ENCODE measurements at places on chromosomes 12 and 14.

DNA sequence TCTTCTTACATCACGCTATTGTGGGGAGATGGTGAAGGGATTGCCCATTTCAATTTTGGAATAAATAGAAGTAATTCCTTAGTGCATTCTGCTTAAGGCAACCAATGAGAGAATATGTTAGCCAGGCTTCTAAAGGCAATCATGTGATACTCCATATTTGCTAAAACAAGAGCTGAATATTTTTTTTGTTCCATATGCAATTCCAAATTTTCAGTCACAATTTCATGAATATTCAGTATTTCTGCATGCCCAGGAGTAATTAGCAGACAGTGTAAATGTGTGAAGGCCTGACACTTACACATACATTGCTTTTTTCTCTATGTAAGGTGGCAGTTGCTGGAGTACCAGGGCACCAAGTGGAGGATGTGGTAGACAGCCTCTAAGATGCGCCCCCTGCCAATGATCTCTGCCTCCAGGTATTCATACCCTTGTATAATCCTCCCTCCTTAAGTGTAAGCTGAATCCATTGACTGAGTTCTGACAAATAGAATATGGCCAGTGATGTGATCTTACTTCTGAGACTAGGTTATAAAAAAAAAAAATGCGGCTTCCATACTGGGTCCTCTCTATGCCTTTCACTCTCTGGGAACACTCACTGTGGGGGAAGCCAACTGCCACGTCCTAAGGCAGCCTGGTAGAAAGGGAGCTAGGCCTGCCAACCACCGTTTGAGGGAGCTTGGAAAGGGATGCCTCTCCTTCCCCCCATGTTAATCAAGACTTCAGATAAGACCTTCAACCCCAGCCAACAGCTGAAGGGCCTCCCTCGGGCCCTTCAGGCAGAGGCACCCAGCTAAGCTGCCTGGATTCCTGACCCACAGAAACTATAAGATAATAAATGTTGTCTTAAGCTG lies 62.7 kb upstream of the PTGR2 start:
- DNase-seq: no peak

DNA sequence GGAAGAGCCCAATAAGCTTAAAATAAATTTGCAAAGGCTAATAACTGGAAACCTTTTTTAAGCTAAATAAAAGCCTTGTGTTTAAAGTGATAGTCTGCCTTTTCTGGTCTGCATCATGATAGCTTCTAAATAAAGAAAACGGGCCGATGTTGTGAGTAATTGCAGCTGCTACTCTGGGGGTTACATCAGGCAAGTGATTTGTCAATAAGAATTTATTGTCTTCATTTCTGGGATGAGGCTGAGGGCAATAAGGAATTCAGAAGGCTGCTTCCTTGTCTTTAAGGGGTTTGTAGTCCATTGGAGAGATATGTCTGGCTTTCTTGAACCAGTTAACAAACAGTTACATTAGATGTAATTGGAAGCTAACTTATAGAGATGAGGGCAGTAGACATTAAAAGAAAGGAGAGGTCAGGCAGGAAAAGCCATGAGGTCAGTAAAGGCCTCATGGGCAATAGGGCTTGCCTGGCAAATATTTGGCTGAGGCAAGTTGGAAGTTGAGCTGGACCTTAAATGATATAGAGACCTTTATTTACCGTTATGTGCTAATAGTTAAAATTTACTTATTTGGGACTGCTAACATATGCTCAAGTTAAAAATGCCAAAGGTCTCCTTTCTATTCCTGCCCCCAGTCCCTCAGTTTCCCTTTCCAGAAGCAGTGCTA lies 85.0 kb downstream of the CRADD start:
- no peak for DNase-seq

DNA sequence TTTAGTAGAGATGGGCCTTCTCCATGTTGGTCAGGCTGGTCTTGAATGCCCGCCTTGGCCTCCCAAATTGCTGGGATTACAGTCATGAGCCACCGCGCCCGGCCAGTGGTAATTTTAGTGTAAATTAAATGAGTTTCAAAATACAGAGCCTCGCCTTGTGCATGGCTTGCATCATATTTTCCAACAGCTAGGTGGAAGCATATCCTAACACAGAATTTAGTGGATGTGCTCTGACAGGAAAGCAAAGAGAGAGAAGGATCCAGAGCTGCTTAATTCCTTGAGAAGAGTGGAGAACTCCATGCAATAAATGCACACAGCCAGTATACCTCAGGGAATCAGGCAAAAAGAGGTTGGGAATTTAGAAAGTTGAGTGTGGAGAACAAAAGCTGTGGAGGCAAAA lies 2.5 kb downstream of the OR6C2 start:
- no peak for DNase-seq

- no peak for DNase-seq
These were observed 65.2 kb downstream of the PAPOLA start for GRCh38 chr14:96567289-96567899.

GRCh38 chr14:102363182-102363943 lies 622 bp downstream of the TECPR2 start:
- no peak for DNase-seq

DNA sequence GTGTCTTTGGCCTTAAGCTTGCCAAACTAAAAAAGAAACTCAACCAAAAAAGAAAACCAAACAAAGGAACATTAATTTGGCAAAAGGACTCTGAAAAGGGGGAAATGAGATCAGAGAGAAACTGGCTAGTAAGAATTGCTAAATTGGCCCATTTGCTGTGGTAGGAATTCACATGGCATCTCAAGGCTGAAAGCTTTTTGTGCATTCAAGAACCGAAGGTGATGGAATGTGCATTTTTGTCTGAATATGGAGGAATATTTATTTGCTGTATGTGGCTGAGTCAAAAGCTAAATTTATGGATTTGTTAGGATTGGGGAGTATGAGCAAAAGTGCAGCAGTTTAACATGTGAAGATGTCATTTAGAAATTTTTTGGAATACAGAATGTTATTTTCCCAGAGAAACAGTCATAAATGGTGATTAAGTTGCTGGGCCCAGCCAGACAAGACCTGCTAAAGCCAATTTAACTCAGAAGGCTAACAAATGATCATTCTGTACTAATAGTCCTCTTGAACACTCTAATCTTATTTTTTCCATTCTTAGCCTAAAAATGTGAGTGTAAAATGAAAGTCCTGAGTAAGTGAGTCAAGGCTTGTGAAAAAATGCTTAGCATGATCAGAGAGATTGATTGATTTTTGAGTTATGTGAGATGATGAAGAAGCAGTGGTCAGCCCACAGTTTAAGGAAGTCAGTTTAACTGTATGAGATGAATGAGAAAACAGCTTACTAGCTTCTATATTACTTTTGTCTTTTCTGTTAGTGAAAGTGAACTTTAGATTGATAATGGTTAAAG lies 94.1 kb downstream of the ANO6 start:
- peak; percentile 11 for DNase-seq

DNA sequence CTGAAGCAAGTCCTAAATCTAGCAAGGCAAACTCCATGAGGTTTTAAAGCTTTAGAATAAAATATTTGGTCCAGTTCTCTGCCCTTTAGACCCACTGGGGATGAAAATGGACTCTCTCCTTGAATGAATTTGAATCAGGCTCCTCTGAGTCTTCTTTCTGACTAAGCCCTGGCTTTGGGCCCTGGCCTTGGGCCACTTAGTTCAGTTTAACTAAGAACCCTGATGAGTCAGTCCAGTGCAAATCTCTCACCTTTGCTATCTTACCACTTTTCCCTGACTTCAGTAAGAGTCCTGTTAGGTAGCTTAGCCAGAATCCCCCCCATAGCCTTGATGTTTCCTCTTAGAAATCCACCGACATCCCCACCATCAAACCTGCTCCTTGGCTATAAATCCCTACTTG lies 427.5 kb downstream of the SNAPC1 start:
- DNase-seq: no peak

DNA sequence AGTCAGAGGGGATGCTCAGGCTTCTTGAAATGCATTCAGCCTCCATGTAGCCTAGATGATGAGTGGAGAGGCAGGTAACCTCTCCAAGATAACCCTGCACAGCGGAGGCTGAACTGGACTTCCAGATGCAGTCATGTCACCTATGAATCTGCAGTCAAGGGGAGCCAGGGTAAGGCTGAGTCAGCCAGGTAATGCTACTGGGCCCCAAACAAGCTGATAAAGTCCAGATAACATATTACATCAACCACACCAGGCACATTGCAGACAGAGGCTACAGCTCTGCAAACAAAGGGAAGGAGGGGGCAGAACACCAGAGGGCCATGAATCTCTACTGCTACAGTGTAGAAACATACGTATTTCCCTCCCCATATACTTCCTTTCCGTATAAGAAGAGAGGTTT lies 14.0 kb downstream of the RNASE9 start:
- DNase-seq: no peak

- no peak for DNase-seq
These were observed 76.7 kb downstream of the GALNT8 start for GRCh38 chr12:4796694-4797482.

- DNase-seq: no peak
These were observed 129.4 kb downstream of the SCARB1 start for GRCh38 chr12:124734224-124734788.

DNA sequence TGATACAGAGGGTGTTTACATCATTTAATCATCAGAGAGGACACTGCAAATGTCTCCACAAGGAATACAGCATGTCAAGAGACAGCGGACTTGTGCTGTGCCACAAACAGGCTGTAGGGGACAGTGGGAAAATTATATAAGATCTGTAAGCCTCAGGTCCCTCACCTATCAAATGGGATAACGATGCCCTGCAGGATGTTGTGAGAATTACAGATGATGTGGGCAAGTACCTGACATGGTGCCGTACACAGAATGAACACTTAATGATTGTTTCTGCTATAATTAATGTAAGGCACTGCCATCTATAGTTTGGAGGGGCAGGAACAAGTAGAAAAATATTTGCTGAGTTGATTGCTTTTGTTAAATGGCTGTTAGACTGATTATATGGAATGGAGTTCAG lies 81.9 kb upstream of the GTF2A1 start:
- no peak for DNase-seq

- DNase-seq: no peak
These were observed 307.6 kb downstream of the RAD51B start for GRCh38 chr14:68127166-68127565.

GRCh38 chr12:1117970-1118563 lies 127.0 kb downstream of the ERC1 start:
- DNase-seq: peak; percentile 27

DNA sequence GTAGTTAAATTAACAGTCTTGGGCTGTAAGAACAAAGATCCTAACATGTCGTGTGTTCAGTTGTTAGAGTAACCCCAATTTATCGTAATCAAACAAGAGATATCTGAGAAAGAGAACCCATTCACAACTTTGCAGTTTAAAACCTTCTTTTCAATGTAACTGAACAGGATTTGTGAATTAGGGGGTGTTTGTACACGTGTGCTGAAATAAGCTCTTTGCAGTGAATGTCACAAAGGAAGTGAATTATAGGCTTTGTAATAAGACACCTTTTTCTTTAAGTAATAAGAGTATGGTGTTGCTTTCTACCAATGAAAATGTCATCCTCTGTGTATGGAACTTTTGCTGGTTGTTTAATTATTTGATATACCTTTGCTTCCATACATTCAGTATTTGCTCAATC lies 114.0 kb downstream of the ALX1 start:
- no peak for DNase-seq

GRCh38 chr14:93893661-93894261 lies 33.4 kb upstream of the FAM181A start:
- no peak for DNase-seq

- DNase-seq: no peak
These were observed 32.8 kb upstream of the LUM start for GRCh38 chr12:91144053-91144452.

GRCh38 chr14:90699016-90699415 lies 117.2 kb downstream of the TTC7B start:
- DNase-seq: no peak

DNA sequence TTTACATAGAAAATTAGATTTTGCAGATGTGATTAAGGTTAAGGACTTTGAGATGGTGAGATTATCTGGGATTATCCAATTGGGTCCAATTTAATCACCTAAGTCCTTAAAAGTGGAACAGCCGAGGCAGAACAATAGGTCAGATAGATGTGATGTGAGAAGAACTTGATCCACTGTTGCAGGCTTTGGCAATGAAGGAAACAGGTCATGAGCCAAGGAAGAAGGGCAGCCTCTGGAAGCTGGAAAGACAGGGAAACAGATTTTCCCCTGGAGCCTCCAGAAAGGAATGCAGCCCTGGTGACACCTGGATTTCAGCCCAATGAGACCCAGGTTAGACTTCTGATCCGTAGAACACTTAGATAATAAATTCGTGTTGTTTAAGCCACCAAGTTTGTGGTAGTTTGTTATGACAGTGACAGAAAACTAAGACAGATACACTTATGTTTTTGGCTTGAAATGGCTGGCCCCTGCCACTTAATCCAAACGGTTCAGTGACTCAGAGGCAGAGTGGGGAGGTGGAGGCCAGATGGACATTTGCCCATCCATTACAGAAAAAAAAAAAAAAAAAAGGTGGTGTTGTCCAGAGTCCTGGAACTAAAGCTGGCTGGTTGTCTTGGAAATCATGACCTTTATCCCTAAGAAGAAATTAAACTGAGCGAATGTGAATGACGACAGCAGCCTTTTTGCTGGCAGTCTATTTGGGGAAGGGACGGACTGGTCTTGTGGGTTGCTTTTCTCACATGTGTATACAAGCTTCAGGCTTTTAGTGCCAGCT lies 181.9 kb upstream of the NRXN3 start:
- no peak for DNase-seq

DNA sequence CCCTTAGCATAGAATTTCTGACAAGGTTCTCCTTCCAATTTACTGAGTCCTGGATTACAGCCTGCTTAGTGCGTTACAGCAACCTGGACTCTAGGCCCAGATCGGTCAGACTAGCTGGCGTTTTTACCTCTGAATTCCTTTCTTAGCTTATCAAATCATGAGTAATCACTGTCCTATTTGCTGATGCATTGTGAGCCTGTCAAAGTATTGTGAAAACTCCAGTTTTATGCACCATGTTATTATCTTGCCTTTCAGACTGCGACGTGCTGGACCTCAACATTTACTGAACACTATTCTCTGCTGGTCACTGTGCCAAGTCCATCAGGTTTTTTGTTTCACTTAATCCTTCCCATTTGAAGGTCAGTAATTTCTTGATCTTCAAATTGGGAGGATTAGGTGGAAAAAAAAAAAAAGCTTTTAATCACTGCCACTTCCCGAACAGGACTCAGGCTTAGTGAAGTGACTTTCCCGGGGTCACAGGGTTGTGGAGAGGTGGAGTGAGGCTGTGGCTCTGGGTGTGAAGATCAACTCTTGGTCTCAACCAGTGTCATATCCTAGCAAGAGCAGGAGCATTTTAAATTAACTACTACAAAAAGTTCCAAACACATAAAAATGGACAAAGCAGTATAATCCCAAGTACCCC lies 31.2 kb downstream of the FBXO21 start:
- DNase-seq: no peak

- DNase-seq: no peak
These were observed 22.7 kb downstream of the LRTM2 start for GRCh38 chr12:1842905-1843640.

GRCh38 chr14:63478437-63478852 lies 64.7 kb downstream of the PPP2R5E start:
- no peak for DNase-seq
